ENCODE measurements at places on chromosomes 2 and 18.
A peak's percentile ranks its signal among the peaks of the same experiment; 100 is the strongest.

DNA sequence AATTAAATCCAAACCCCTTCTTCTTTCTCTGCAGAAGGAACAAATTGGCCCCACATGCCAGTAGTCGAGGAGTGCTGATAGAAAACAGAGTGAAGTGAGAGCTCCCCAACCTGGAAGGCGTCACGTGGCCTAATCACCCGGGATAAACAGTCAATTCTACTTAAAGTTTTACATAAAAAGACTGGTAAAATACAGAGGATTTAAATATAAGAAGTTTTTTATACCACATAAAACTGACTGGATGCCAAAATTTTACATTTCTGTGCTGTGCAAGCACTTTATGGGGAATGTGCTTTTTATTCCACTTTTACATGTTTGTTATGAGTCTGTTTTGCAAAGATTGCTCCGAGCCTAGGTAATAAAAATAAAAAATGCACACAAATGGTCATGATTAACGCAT lies 1586.8 kb upstream of the ACVR2A start:
- no peak for DNase-seq

- peak; percentile 89 for DNase-seq
Observed at GRCh38 chr2:8678731-8679566, 2.9 kb upstream of the ID2 start.

- no peak for DNase-seq
Observed at GRCh38 chr2:6914828-6915227, 2.4 kb upstream of the RNF144A start.

- no peak for DNase-seq
Observed at GRCh38 chr2:38534746-38535403, 67.9 kb downstream of the HNRNPLL start.

- no peak for DNase-seq
Observed at GRCh38 chr2:98623657-98624056, 15.3 kb downstream of the UNC50 start.

DNA sequence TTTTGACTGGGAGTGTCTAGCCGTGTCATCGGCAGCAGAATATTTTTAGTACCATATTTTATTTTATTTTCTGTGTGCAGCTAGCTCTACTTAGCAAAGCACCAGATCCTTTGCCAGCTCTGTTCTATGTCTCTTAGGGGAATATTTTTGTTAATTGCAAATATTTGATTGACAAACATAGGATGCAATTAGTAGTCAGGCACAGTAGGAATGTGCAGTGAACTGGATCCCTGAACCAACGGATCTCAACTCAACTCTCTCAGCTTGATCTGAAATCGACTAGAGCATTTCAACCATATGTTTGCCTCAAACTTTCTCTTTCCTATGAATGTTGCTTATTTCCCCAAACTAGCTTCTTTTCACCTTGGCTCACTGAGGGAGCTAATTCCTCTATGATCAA lies 998.0 kb upstream of the FANCL start:
- no peak for DNase-seq

DNA sequence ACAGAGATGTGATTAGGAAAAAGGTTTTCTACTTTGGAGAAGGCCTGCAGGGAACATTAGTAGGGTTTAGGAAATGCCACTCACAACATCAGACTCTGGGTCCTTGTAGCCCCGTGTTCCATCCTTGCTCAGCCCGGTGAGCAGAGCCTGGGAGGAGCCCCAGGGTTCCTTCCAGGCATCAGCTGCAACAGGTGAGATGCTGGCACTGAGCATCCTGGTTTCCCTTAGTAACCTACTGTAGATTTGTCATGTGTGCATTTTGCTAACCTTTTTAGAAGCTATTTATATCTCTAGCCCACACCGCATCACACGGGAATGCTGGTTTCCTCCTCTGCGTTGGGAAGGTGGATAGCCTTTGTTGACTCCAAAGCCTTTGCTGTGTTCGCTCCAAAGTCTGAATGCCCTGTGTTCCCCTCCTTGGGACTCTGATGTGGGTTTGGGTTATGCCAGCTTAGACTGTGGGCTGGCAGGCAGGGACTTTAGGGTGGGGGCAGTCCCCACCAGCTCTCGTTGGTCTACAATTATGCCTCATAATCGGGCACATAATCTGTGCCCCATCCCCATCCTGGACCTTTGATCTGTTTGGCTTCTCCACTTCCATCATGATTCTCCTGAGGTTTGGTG lies 69.3 kb downstream of the TMEM247 start:
- DNase-seq = no peak

DNA sequence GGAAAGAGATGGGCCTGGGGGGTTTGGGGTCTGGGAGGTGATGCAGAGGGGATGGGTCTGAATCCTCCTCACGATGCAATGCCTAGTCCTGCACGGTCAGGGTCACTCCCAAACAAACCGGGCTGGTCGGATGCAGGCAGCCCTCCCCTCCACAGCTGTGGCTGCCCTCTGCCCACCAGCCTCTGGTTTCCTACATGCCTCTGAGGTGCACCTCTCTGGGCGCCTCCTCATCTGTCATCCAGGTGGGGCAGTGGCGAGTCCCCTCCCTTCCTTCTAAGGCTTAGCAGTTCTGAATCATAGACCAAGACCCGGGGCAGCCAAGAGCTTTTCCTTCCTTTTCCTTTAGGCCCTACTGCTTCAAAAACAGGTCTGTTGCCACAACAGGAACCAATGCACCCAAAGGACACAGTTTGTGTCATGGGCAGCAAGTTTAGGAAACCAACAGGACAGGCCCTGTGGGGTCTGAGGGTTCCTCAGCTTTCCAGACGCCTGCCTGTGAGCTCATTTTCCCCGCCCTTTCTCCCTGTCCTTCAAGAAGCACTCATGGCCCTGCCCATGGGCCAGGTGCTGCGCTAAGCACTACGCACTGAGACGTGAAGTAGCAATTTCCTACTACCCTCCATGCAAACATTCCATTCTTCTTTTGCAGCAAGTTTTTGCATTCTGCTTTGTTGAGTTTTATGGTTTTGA lies 6.5 kb upstream of the MAL start:
- no peak for DNase-seq

DNA sequence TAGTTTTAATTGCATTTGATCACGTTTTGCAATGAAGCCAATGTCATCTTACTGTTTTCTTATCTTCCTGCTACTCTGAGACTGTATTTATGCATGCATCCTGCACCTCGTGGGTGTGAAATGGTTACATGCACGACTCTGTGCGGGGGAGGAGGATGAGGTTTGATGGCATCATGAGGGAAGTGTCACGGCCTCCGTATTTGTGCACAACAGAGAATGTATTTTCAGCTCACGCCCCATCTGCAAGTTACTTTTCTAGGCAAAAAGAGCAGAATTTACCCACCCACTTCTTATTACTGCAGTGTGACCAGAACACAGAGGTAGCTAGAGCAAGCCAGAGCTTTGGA lies 145.1 kb downstream of the TDRD15 start:
- no peak for DNase-seq

- no peak for DNase-seq
Observed at GRCh38 chr2:166013878-166014277, 60.3 kb upstream of the TTC21B start.

DNA sequence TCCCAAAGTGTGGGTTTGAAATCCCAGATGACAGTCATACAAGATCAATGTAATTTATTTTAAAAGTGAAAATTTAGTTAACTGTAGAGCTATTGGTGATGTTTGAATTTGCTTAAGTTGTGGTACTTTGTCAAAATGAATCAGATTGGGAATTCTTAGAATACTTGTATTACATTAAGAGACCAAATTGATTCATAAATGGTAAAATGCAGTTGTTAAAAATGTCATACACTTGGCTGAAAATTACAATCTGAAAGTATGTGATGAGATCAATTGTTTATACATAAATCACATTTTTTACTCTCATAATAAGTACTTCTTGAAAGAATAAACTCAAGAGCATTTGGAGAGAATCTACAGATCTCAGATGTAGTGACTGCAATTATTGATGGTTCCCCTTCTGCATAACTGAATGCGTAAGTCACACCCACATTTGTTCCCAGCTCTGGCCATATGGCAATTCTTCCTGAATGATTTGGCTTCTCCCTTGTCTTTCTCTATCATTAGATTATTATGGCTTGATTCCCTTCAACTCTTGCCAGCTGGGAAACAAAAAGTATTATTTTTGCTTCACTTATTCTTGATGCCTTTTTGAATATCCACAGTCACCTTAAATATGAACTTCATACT lies 558.5 kb downstream of the CPS1 start:
- no peak for DNase-seq

DNA sequence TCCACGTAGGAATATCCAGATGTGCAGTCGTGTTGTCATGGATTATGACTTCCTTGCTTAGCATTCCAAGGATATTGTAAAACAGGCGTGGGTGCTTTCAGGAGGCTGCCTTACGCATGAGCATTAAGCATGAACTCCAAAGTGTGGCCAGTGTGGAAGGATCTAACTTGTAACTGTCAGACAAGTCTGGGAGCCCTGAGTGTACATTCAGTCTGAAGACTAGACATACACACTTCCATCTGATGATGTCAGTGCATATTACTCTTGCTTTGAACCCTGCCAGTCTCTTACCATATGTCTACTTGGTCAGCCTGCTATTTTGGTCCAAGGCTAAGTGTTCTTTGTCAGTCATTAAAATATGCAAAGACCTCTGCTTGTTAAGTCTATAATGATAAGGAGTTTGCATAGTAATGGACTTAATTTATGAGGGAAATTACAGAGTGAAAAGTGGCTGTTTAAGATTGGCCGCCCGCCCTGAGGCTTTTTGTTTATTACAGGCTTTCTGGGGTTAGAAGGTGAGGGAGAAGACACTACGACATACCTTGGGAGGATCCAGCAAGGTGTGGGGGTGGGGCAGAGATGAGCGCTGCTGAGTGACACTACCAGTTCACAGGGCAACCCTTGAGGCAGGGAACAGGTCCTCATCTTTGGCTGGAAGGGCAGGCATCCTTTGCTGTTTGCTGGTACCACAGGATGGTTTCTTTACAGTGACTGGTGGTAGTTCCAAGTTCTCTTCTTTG lies 48.3 kb downstream of the CABLES1 start:
- no peak for DNase-seq

DNA sequence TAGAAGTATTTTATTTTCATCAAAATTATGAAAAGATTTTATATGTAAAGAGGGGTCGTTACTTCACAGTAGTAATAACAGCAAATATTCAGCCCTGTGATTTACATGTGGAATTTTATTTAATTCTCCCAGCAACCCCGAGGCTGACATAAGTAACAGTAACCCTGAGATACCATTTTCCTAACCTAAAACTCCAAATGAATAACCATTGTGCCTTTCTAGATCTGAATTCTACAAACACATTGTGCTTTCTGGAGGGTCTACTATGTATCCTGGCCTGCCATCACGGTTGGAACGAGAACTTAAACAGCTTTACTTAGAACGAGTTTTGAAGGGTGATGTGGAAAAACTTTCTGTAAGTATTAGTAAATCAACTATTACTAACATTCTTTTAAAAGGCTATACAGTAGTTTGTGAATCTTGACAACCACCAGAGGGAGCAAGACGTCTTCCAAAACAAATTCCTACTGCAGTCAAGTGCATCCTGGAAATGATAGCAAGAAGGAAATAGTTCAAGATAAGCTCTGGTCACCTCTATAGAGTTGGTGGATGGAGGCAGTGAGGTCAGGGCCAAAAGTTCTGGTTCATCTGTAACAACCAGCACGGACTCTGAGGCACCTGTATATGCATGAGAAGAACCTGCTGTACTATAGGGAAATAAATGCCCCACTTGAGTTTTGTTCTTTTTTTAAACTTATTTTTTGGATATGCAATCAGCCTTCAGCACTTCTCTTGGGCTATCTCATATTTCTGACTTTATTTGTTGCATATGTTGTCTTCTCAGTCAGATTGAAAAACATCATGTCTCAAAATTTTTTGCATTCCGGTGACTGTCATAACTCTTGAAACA lies 37.4 kb downstream of the ACTR2 start:
- DNase-seq = no peak

DNA sequence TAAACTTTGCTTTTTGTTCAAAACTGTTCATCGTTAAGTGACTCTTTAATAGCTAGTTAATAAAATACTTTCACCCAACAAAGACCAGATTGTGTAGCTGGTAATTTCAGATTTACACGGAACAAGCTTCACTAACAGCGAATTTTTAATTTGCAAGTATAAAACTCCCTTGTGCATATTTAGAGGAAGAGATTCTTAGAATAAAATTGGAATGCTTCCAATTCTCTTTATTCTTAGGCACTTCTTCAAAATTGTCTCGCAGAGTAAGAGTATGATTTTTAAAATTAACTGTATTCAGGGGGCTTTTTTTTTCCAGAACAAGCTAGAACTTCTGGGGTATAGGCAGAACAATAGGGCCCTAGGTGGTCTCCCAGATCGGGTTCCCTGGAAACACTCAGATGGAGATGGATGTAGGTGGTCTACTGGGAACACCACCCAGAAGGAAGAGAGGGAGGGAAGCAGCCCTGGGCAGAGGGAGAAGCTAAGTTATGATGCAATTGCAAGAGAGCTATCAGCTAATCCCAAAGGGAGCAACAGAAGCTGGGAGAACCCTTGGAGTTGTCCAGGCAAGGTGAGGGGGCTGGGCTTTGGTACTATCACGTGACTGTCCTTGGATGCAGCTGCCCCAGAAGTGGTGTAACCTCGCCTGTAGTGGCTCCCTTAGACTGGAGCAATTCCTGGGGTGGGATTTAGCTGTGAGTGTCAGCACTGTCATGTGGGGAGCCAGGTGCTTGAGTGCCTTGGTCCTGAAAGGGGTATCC lies 151.7 kb upstream of the ASB18 start:
- DNase-seq = no peak

- DNase-seq = no peak
Observed at GRCh38 chr2:99975386-99975785, 167.0 kb downstream of the AFF3 start.

DNA sequence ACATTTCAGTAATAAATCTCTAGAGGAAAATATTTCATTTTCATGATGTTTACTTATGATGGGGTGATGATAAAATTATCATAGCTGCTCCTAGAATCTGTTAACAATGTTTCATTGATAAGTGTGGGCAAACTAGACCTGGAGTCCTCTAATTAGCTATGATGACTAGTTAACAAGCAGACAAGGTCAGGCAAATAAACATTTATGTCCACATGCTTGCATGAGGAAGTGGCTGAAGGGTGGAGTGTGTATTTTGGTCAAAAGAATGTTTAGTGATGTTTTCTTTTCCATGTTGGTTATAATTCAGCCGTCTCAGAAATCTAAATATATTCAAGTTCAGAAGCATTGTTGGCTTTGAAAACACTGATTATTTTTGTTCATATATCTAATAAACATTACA lies 99.9 kb upstream of the FN1 start:
- DNase-seq = no peak

GRCh38 chr18:9362869-9363268 lies 28.3 kb downstream of the TWSG1 start:
- DNase-seq = no peak

GRCh38 chr2:19031642-19032041 lies 326.8 kb downstream of the OSR1 start:
- no peak for DNase-seq

DNA sequence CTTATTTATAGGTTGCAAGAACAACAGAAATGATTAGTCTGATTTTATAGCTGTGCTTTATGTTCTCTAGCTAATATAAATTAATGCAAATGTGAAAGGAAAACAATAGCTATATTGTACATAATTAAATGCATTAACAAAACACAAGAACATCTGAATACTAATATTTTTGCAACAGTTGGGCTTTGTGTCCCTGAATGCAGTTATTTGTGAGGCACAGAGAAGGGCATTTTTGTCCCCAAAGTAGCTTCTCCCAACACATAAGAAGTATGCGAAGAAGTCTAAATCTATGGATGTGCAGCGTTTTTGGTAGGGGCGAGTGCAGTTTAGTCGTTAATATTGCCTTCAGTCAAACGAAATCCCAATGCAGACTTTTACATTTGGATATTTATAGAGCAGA lies 110.0 kb downstream of the MBP start:
- no peak for DNase-seq
